Vagina (tissue), 2 donors: ENCODE measurements at places on chromosomes 7 and 10. TPM values are rescaled to one million over a fixed set of nuclear protein-coding genes. Genes with fewer than 3 reads are reported as not detected.

- no peak for DNase-seq
Observed at GRCh38 chr10:20277820-20278219, 461.6 kb downstream of the PLXDC2 start.

DNA sequence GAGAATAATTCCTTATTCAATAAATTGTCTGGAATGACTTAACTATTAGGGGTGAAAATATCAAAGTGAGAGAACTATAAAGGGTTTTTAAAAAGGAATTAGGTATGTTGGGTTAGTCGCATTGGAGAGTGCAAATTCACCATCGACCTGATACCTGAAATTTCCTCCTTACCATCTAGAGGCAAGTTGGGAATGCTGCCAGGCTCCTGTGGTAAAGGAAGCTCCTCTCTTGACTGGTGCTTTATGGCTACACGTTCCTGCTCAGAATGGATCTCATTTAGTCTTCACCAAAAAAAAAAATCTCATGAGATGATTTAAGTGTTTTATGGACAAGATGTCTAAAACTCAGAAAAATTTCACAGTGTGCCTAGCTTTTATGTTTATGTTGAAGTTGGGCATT is 129.8 kb downstream of the EGFR start:
- no peak for DNase-seq

DNA sequence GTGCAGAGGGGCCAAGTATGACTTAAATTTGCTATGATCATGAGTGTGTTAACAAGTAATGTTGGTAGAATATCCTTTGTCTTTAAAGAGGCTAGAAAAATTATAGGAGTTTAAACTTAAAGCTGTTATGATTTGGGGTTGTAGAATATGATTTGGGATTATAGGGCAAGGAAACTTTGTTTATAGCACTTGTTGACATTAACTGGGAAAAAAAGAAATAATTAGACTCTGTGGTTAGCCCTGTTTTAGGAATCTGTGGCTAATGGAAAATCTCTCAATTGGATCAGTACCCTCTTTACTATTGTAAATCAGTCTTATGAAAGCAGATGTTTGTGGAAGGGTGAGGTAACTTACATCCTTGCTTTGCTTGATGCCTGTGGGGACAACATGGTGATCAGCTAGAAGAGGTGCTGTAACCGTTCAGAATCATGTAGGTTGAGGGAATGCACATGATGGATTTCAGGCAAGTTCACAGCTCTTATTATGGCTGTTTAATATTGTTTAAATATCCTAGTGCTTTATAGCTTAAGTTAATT is 11.1 kb downstream of the ING3 start:
- no peak for DNase-seq

DNA sequence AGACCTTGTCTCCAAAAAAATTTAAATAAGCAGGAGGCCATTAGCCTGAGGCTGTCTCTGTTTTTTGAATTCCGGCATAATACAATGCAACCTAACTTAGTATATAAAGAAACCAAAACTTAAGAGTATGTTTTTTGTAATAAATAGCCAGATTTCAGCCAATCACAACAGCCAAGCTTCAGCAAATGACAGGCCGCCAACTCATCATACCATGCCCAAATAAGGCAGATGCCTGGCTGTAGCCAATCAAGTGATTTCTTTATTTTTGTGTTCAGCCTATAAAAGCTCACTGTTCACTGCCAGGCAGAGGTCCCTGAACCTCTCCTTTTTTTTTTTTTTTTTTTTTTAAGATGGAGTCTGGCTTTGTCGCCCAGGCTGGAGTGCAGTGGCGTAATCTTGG is 12.7 kb upstream of the PURB start:
- DNase-seq: no peak

GRCh38 chr7:51040787-51041186 is 258.1 kb upstream of the GRB10 start:
- DNase-seq: no peak

GRCh38 chr7:85475071-85475470 is 288.2 kb upstream of the SEMA3D start:
- DNase-seq: no peak

GRCh38 chr7:17390392-17390791 is 91.9 kb downstream of the AHR start:
- DNase-seq: no peak

DNA sequence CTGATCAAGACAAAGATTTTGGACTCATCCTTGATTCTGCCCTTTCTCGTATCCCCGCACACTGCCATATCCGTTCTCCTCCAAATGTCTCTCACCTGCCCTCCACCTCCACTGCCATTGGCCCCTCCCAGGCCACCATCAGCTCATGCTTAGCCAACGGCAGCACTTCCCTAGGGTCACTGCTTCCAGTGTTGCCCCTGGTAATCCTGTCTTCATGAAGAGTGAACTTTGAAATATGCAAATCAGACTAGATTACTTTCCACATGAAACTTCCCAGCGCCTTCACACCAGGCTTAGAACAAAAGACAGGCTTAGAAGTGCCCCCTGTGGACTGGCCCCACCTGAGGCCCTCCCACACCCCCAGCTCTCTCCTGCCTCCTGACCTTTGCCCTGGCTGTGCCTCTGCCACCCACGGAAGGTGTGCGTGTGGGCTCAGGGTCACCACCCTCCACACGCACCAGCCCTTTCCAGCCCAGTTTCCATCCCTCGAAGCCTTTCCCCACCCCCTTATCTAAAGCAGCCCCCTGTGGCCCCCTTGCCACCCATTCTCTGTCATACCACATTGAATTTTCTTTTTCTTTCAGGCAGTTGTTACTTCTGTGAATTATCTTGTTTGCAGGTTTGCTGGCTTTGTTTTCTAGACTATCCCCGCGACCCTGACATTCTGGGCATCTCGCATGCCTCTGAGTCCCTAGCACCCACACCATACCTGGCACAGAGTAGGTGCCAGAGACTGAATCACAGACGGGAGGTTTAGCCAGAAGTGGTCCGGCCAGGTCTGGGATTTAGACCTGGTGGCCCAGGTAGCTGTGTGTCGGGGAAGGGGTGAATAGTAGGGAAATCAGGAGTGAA is 26.8 kb upstream of the C10orf53 start:
- peak; percentile 75 for DNase-seq

DNA sequence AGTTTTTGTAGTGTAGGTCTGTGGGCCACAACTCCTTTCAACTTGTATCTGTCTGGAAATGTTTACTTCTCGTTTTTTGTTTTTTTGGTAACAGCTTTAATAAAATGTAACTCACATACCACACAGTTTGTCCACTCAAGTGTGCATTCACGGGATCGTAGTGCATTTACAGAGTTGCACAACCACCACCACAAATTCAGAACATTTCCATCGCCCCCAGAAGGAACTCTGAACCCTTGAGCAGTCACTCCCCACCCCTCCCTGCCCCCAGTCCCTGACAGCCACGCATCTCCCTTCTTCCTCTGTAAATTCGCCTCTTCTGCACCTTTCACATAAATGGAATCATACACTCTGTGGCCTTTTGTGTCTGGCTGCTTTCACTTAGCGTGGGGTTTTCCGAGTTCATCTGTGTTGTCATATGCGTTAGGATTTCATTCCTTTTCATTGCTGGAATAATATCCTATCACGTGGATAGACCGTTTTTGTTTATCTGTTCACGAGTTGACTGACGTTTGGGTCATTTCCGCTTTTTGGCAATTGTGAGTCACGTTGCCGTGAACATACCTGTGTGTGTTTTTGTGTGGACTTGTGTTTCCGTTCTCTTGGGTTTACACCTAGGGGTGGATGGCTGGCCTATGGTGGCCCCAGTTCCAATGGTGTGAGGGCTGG is 10.3 kb downstream of the JAKMIP3 start:
- DNase-seq: no peak

DNA sequence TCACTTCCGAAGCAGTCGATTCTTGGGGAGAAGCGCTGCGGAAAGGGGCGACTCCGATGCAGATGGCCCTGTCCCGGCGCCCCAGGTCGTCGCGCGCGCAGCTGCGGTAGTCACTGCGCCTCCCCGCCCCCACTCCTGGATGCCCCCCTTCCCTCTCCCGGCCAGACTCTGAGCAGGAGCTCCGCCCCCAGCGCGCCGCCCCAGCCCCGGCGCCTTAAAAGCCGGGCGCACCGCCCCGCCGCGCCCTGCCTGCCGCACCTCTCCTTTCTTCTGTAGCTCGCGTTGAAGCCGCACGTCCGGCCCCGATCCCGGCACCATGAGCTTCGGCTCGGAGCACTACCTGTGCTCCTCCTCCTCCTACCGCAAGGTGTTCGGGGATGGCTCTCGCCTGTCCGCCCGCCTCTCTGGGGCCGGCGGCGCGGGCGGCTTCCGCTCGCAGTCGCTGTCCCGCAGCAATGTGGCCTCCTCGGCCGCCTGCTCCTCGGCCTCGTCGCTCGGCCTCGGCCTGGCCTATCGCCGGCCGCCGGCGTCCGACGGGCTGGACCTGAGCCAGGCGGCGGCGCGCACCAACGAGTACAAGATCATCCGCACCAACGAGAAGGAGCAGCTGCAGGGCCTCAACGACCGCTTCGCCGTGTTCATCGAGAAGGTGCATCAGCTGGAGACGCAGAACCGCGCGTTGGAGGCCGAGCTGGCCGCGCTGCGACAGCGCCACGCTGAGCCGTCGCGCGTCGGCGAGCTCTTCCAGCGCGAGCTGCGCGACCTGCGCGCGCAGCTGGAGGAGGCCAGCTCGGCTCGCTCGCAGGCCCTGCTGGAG is at the start of gene INA:
TSS of gene INA (plus strand) at position 243 of the 817 bp plus-strand sequence. CDS start at position 317, 74 bp downstream.
- no peak for DNase-seq

- DNase-seq: no peak
Observed at GRCh38 chr7:131546583-131547141, 9.8 kb downstream of the PODXL start.

GRCh38 chr10:59865101-59865500 is 41.3 kb downstream of the CCDC6 start:
- no peak for DNase-seq

GRCh38 chr10:30997536-30998235 is 34.0 kb downstream of the ZNF438 start:
- DNase-seq: no peak

GRCh38 chr10:20977300-20977699 is 80.2 kb upstream of the NEBL start:
- DNase-seq: no peak

DNA sequence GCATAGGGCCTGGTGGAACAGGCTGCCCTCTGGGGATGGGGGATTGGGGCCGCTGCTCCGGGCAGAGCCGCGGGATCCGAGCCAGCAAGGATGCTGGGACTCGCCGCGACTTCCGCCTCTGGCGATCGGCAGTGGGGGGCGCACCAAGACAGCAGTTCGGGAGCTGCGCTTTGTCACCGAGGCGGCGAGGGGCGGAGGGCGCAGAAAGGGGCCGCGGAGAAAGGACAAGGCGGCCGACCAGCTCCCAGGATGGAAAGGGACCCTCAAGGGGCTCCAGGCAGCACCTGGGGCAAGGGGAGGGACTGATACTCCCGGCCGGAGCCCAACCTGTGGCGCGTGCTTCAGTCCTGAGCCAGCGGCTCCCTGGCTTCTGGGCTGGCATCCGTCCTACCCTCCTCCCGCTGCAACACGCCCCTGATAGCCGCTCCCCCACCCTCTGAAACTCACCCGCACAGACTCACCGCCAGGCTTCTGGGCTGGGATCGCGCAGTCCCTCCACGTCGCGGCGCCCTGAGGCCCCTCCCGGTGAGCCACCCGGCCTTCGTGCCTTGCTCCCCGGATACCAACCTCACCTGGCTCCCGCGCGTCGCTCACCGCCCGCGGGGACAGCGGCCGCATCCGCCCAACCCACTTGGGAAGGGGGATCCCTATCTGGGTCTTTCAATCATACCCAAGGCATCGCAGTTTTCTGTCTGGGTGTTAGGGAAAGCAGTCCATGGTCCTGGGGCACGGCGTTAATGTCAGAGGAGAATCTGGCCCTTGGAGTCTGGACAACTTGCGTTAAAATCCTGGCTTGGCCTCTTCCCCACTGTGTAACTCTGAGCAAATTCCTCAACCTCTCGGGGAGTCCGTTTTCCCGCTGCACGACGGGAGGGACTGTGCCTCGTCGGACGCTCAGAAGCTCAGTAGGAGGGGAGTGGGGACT is 7.0 kb upstream of the EVX1 start:
- DNase-seq: no peak

GRCh38 chr7:103113164-103113563 is 35.7 kb downstream of the NAPEPLD start:
- DNase-seq: no peak

- DNase-seq: no peak
Observed at GRCh38 chr10:76647301-76647700, 990.3 kb downstream of the KCNMA1 start.

DNA sequence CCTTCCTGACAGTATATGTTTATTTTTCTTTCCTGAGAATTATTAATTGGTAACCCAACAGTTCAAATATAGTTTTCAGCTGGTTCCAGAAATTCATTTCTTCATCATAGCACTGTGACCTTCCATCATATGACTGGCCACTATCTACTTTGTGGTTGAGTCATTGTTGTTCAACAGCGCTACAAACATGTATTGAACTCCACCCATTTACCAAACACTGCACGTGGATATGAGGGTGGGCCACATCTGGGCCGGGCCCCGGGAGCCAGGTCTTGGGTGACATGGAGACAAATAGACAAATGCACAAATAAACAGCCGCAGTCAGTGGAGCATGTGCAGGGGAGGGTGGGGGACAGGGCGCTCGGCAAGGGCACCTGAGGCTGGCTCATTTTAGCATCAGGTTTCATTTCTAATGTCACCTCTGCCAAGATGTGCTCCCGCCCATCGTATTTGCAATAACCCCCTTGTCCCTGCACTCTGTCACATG is 24.0 kb upstream of the EEPD1 start:
- DNase-seq: no peak

- DNase-seq: no peak
Observed at GRCh38 chr7:134660242-134660785, 13.7 kb downstream of the BPGM start.

DNA sequence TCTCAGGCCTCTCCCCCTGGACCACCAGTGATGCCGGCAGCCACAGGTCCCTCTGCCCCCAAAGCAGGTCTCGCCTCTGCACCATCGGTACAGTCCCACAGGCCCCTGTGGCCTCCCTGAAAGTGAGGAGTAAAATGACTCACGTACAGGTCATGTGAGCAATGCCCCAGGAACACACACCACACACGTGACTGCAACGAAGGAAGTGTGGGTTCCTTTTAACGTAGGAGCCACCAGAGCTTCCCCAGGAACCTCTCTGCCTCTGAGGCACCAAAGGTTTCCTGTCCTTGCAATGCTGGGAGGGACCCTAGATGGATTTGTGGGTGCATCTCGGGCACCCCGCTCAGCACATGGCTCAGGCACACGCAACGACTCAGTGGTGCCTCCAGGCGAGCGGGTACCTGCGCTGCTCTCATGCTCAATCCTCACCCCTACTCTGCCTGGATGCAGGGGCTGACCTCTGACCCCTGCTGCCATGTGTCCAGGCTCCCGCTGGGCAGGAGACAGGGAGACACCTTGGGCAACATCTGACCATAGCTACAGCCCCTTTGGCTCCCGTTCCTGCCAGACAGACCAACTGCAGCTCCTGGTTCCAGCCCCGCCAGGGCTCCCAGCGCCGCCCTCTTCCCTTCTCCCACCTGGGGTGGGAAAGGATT is 120.7 kb downstream of the PRKAG2 start:
- no peak for DNase-seq

Gene OR9A2
- total RNA-seq: not detected

Gene LMTK2
- 21.6 TPM for total RNA-seq

Gene FIS1
- 204 TPM for total RNA-seq

Gene HOXA6
- total RNA-seq: 1.7 TPM

Gene PLAU
- 18.2 TPM for total RNA-seq

Gene HOXA2
- 2.0 TPM for total RNA-seq

Gene GPR37
- 0.98 TPM for total RNA-seq

Gene RPEL1
- not detected for total RNA-seq

Gene NUDT13
- 2.9 TPM for total RNA-seq

Gene BET1
- total RNA-seq: 22.1 TPM

Gene GARIN1A
- 1.5 TPM for total RNA-seq

Gene AGR3
- total RNA-seq: not detected

Gene CLRN3
- total RNA-seq: not detected

Gene ECD
- 26.5 TPM for total RNA-seq

Gene PRKCQ
- 3.7 TPM for total RNA-seq
